Stimulated activated CD4-positive, alpha-beta T cell treated with anti-CD3 and anti-CD28 coated beads, TNF-alpha, amount 100 ng/mL, for 4 hours (primary cell): ENCODE measurements at places on chromosomes 2 and 18.

- DNase-seq, result no peak
Measured at GRCh38 chr2:10260130-10260529, 42.6 kb upstream of the HPCAL1 start.

DNA sequence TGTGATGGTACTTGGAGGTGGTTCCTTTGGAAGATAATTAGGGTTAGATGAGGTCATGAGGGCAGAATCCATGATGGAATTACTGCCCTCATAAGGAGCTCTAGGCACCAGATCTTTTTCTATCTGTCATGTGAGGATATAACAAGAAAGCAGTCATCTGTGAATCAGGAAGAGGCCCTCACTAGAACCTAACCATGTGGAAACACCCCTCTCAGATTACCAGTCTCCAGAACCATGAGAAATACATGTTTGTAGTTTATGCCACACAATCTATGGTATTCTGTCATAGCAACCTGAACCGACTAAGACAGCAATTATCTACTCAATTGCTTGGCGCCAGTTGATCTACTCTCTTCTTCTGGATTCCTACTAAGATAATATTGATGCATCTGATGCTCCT, 2.4 kb upstream of the SERPINB10 start:
- no peak for DNase-seq

GRCh38 chr2:36634981-36635597, 37.1 kb upstream of the FEZ2 start:
- DNase-seq, result no peak

GRCh38 chr2:109613081-109613921, 465 bp downstream of the SEPTIN10 start:
- no peak for DNase-seq

GRCh38 chr2:27884601-27885000, 5.6 kb downstream of the RBKS start:
- DNase-seq, result no peak

DNA sequence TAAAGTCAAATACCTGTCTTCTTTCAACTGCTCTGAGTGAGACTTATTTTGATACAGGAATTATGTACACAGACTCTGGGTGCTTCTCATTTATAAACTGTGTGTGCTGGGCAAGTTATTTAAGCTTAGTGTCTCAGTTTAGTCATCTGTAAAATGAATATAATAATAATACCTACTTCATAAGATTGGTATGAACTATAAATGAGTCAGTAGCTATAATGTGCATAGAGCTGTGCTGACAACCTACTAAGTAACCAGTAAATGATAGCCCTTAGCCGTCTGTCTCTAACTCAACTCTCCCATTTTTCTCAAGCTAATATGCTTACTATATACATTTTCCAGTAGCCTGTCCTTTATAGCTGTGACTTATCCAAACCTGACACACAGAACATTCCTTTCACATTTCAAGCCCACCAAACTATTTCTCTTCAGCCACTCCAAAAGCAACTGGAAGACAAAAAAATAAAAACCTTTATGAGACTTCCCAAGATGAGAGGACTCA, 319.8 kb downstream of the ETAA1 start:
- no peak for DNase-seq

DNA sequence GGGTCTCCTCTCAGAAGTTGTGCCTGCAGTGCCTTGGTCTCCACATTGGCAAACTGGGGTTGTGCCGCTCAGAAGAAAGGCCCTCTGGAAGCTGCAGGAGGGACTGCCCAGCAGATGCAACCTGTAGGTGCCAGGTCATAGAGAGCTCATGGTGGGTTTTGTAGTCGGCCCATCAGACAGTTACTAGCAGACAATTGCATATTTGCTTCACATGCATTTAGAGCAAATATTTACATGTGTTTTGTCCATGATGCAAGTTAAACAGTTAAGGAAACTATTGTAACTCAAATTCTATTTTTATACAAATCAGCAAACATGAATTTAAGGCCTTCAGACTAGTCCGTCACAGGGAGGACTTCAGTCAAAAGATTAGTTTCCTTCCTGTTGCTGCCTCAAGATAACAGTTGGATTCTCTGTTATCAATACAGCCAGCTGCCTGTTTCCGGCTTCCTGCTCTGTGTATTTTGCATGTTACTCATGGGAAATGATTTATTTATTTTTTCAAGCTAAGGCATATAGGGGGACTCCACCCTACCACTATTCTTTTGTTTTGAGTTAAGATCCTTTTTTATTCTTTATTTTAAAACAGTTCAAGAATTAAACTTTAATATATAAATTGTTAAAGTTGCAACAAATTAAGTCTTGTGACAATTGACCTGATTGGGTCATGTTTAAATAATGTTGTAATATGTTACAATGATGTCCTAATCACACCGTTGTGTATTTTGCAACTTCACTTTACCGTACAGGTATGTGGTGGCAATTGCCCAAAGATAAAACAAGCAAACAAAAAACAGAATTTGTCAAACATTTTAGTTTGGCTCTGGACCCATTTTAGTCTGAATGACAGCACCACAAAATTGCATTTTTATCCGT, 133.5 kb downstream of the SPTBN1 start:
- DNase-seq, result no peak

GRCh38 chr2:63225964-63226686, 175.5 kb downstream of the OTX1 start:
- no peak for DNase-seq

DNA sequence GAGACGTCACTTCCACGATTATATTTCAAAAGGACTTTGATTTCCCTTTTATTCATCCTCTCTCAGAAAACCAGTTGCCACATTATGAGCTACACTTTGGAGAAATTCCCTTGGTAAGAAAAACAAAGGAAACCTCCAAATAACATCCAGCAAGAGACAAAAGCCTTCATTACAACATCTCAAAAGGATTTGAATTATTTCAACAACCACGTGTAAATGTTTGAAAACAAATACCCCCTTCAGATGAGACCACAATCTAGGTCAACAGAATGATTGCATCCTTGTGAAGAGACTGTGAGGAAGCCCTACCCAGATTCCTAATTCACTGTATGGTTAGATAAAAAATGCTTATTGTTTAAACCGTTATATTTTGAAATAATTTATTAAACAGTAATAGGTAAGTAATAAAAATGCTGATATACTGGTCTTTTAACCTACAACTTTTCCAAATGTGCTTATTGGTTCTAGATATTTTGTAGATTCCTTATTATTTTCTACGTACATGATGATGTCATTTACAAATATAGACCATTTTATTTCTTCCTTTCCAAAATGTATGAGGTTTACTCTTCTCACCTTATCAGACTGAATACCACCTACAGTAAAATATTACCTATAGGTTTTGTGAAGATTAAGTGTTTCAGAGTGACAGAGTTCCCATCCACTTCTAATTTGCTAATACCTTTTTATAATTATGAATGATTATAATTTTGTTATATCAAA, 922.7 kb upstream of the CHAC2 start:
- DNase-seq, result no peak

- no peak for DNase-seq
Measured at GRCh38 chr2:147439986-147440385, 404.8 kb upstream of the ACVR2A start.

DNA sequence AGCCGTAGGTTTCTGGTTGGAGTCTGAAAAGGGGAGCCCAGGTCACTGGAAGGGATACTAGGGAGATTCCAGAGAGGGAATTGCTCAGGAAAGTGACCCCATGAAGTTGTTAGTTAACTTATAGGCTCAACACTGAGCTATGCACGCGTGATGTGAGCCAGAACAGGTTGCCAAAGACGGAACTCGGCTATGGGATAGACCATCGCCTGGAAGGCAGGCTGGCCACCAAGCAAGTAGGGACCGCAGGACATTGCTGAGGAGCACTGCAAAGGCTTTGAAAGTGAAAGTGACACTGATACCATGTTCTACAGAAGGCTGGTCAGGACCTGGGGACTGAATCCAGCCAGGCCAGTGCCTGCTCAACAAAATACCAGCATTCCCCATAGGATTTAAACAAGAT, 7.3 kb downstream of the FARP2 start:
- no peak for DNase-seq

- DNase-seq, result no peak
Measured at GRCh38 chr2:204853905-204854304, 308.6 kb downstream of the PARD3B start.

- no peak for DNase-seq
Measured at GRCh38 chr2:173463846-173464245, 109.2 kb downstream of the CDCA7 start.

DNA sequence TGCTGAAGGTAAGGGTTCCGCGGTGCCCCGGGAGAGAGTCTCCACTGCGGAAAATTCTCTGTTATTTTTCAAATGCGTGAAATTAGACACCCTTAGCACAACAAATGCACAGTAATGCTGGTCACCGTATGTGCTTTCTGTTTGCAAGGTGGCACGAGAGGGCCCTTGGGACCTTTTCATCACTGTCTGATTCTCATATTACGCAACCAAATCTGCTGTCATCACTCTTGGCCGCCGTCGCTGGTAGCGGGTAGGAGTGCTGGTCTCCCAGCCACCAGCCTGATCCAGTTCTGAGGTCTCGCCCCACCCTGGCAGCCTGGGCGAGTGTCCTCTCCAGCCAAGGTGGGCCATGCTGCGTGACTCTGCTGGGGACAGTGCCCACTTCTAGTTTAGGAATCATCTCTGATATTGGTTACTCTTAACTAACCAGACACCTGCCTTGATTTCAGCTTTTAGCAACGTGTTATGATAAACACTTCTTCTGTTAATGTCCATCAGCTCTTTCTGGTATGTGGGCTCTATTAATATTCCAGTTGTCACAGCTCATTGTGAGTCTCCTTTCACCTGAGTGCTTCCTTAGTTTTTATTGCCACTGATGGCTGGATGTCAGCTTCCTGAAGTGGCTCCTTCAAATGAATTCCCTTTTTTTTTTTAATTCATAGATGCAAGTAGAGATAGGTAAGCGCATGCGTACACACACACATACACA, 199.4 kb downstream of the GBX2 start:
- no peak for DNase-seq
